ENCODE measurements at places on chromosomes 12 and 14.

DNA sequence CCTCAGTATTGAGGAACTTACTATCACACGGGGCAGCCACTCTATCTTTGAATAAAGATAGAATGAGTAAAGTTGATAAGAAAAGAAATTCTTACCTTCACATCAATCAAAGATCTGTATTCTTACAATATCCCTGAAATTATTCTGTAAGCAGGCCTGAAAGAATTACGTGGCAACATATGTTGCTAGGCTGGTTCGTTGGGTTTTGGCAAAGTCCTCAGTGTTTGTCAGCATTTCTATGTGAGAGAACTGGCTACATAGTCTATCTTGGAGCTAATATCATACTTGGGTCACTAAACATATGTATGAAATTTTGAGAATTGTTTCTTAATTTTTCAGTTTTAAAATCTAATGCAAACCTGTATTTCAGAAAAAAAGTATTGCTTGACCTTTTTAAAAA, 412.2 kb upstream of the GARIN6 start:
- DNase-seq: no peak

DNA sequence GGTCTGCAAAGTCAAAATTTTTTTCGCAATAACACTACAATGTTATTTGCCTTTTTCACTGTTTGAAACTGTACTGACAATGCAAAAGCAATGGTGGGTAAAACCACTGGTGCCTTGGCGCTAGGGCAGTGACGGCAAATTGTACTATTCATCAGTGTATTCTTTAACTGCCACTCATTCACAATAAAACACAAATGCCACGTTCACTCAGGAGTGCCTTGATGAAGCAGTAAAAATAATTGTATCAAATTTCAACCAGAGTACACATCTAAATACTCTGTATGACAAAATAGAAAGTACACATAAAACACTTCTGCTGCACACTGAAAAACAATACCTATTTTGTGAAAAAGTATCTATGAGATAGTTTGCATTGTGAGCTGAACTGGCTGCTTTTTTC, 17.8 kb downstream of the DCAF5 start:
- DNase-seq: no peak

DNA sequence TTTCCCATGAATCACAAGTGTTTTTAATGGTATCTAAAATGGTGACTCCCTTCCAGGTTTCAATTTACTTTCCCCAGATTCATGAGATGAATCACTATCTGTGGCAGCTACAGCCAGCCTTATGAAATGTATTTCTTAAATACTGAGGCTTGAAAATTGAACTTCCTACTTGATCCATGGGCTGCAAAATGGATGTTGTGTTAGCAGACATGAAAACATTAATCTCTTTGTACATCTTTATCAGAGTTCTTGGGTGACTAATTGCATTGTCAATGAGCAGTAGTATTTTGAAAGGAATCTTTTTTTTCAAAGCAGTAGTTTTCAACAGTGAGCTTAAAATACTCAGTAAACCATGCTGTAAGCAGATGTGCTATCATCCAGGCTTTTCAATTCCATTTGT, 250.8 kb downstream of the SLC6A15 start:
- DNase-seq: no peak

GRCh38 chr12:104649217-104649824, 192.6 kb downstream of the CHST11 start:
- DNase-seq: no peak

DNA sequence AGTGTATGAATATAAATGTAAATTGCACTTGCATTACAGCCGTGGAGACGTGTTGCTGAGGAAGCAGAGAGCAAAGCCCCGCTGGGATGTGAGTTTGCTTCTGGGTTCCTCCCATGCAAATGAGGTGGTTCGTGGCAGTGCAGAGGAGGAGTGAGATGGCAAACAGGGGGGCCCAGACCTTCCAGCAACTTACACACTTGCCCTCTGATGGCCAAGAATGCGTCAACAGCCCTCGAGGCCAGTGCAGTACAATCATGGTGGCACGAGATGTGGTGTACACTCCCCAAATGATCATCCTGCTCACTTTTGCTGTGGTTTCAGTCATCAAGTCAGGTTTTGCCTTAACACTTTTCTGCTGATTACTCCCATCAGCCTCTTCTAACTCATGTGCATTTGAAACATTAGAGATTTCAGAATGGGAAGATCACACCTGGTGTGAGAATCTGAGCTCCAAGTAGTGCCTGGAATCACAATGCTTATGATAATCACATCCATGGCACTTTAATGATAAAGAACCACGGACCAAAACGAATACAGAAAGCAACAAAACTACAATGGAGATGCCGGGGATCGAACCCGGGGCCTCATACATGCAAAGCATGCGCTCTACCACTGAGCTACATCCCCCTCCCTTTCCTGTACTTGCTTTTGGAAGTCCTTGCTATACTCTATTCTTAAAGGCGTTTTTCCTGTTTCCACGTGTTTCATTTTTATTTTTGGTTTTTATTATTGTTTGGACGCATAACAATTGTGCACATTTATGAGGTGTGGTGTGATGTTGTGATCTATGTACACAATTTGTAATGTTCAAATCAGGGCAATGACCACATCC, 7.0 kb upstream of the UBC start:
- no peak for DNase-seq

- no peak for DNase-seq
These were observed 746.0 kb downstream of the VRK1 start for GRCh38 chr14:97543221-97543620.

- no peak for DNase-seq
These were observed 69.1 kb upstream of the C12orf71 start for GRCh38 chr12:27151479-27151878.

DNA sequence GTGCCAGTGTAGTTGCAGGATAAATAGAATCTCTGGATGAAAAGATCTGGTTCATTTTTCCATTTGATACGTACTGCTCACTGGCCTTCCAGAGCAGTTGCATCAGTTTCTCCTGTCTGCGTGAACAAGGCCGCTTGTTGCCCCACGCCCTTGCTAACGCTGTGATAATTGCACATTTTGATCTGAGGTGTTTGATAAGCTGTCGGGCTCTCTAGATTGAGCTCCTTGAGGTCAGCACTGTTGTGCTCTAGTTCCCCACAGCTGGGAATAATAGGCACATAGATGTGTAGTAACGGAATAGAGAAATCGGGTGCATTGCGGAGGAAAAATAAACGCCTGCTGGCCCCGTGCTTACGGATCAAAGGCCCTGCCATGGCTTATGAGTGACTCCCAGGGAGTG, 42.8 kb upstream of the TRAF3 start:
- no peak for DNase-seq

DNA sequence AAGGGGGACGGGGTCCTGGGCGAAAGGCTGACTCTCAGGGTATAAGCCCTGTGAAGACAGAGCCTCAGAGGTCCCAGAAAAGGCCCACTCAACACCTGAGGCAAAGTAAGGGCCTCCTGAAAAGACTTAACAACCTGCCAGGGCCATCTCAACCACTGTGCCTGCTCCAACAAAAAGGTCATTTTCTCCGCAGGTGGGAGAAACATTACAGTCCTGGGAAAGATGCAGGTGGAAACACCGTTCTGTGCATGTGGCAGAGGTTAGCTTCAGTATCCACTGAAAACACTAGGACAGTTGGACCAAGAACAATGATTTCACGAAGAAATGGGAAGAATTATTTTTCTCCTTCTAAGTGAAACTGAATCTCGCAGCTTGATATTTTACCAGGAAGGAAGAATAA, 50.9 kb downstream of the CCDC88C start:
- DNase-seq: no peak

GRCh38 chr14:81313200-81313599, 86.9 kb downstream of the STON2 start:
- no peak for DNase-seq

DNA sequence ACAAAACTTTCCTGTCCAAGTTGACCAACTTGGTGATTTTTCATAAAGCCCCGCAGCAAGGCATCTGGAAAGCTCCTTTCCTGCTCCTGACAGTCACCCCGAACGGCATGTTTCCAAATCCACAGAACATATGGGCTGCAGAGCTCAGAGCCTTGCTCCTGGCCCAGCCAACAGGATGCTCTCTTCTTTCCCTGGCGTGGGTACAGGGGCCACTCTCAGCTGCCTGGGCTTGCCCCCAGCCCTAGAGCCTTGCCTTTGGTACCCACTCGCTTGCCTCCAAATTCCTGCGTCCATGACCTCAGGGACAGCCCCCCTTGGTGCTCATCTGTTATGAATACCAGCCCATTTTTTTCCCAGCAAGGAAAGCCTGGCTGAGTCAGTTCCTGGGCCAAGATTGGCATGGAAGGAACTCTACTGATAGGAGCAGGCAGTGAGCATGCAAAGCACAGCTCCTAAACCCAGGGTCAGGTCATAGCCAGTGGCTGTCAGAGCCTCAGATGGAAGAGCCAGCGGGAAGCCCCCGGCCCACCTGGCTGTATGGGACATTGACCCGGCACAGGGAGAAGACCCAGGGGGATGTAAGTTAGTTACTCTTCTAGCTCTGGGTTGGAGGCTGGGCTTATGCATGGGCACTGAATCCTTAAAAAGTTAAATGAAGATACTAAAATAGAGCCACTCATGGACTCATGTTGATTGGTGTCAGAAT, 105.3 kb upstream of the RTL1 start:
- no peak for DNase-seq

DNA sequence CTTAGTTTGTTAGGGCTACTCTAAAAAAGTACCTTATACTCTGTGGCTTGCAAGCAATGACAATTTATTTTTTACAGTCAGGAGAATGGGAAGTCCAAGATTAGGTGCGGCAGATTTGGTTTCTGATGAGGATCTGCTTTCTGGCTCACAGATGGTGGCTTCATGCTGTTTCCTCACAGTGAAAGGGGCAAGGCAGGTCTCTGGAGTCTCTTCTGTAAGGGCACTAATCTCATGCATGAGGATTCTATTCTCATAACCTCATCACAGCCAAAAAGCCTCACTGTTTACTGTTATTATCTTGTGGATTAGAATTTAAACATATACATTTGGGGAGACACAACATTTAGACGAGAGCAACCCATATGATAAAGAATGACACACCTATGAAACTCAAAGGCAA, 1957.4 kb upstream of the SEL1L start:
- no peak for DNase-seq

- no peak for DNase-seq
These were observed 535.2 kb downstream of the BCL11B start for GRCh38 chr14:98736701-98737338.

GRCh38 chr12:31118347-31119191, 44.9 kb downstream of the DDX11 start:
- DNase-seq: no peak

DNA sequence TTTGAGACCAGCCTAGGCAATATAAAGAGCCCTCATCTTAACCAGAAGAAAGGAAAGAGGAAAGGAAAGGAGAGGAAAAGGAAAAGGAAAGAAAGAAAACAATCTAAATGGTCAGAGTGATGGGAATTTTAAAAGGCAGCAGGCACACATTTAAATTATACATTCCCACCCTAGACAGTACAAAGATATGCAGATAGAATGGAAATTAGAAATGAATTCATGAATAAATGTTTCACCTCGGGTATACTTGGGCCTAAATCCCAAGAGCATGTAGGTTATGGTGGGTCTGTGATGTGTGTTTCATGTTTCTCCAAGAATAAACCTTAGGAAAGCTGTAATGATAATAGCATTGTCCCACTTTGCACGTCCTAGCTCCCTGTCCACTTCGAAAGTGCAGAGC, 104.6 kb upstream of the SLCO1C1 start:
- DNase-seq: no peak

- no peak for DNase-seq
These were observed 218.4 kb upstream of the C14orf180 start for GRCh38 chr14:104361101-104361591.

- DNase-seq: no peak
These were observed 2.3 kb downstream of the HMGA2 start for GRCh38 chr12:65826353-65827171.

- no peak for DNase-seq
These were observed 53.2 kb downstream of the TSPAN19 start for GRCh38 chr12:84982888-84983287.

DNA sequence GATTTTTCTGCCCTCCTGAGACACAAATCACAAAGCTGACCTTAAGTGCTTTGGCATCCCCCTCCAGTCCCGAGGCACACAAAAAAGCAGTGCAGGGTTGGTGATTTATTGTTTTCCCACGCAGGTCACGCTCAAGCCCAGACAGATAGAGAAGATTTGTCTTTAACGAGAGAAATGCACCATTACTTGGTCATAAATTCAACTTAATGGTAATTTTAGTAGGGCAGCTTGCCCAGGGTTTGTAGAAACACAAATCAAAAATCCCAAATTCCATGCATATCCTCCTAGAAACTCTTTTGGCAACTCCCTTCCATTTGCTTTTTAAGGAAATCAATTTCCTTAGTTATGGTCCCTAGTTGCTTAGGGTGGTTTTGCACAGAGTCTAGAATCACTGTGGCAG, 132.6 kb downstream of the IGF1 start:
- no peak for DNase-seq

DNA sequence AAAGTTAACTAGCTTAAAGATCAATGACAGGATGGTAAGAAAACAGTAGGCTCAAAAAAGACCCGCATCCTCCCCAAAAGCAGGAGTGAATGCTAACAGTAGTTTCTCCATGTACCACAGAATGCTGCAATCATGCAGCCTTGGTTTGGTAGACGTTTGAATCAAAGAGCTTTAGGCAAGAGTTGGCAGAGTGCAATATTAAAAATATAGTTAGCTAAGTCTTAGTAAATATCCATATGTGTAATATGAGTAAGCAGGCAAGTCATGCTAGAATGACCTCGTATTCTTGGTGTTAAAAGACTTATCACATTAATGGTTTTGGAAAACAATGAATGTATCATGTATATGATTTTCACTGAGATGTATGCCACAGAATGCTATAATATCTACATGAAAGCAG, 18.8 kb upstream of the KLRF1 start:
- no peak for DNase-seq

- DNase-seq: no peak
These were observed 41.7 kb downstream of the BLTP3B start for GRCh38 chr12:100101000-100101399.

GRCh38 chr12:5248230-5248629, 183.7 kb upstream of the NTF3 start:
- no peak for DNase-seq

GRCh38 chr12:80099259-80099658, at the start of gene OTOGL:
OTOGL (plus strand) TSS chr12:80099537; CDS start chr12:80209432, 109,895 bp downstream.
- DNase-seq: no peak

DNA sequence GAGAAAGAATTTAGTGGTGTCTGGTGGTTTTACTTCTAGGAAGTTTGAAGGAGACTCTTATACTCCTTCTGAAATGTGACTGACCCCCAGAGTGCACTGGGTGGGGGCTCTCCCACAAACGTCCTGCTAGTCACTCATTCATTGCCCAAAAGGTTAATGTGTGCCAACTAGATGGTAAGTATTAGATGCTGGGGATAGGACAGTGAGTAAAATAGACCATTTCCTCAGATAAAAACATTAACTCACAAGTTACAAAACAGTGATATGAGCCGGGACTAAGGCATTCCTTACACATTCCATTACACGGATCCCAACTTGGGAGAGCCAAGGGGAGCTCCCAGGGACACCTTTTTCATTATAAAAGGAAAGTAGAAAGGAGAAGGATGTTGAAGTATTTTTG, 185.1 kb downstream of the ATXN7L3B start:
- DNase-seq: no peak

GRCh38 chr14:101591582-101591981, 30.3 kb downstream of the DIO3 start:
- no peak for DNase-seq

GRCh38 chr14:34228650-34228976, 233.4 kb downstream of the SPTSSA start:
- no peak for DNase-seq
